Mucosa of descending colon (tissue), 3 donors: ENCODE measurements at places on chromosomes 6 and 20. TPM values are rescaled to one million over a fixed set of nuclear protein-coding genes. Genes with fewer than 3 reads are reported as not detected.

The TTBK1 gene
- total RNA-seq, result 0.24 TPM

The SLCO4A1 gene
- 18.5 TPM for total RNA-seq

The ABHD16B gene
- total RNA-seq, result not detected

The ID4 gene
- total RNA-seq, result 3.0 TPM

The GMPR gene
- total RNA-seq, result 9.2 TPM

The TGM3 gene
- 0.09 TPM for total RNA-seq

The KCNS1 gene
- 0.17 TPM for total RNA-seq
